Right atrium auricular region (tissue), 2 donors: ENCODE measurements at places on chromosomes 12 and 14. TPM values are rescaled to one million over a fixed set of nuclear protein-coding genes. Genes with fewer than 3 reads are reported as not detected.
A peak's percentile ranks its signal among the peaks of the same experiment; 100 is the strongest.

Gene TEDC1
- total RNA-seq, result 3.9 TPM

Gene APOF
- not detected for total RNA-seq

Gene DNAI7
- 1.5 TPM for total RNA-seq

Gene VRTN
- not detected for total RNA-seq

Gene GLI1
- total RNA-seq, result not detected

- no peaks in the 10 kb centered on the region for H3K27me3 ChIP-seq
- H3K4me1 ChIP-seq, result peaks cover 26% of the 10 kb centered on the region
- DNase-seq, result no peak
- no peak overlapping the region for H3K4me3 ChIP-seq
- no peaks in the 10 kb centered on the region for H3K36me3 ChIP-seq
- no peak overlapping the region for H3K27ac ChIP-seq
Observed at GRCh38 chr14:104187931-104188726, 49.7 kb downstream of the KIF26A start.

DNA sequence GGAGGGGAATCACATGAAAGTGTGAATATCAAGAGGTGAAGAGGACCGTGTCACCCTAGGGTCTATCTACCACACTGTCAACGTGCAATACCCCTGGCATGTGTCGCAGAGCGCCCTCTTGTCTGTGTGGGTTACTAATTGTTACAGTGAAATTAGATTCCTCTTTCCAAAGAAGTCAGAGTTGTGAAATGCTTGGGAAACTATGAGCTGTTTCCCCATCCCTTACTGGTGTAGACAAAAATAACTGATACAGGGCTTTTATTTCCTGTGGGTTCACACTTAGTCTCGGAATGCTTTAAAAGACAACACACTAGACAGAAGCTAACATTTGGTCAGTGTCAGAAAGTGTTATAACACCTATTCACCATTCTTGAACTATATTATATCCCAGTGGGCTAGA, 597.3 kb downstream of the NRXN3 start:
- no peak overlapping the region for H3K4me3 ChIP-seq
- no peaks in the 10 kb centered on the region for H3K4me1 ChIP-seq
- H3K36me3 ChIP-seq, result no peaks in the 10 kb centered on the region
- no peak for DNase-seq
- H3K27me3 ChIP-seq, result no peaks in the 10 kb centered on the region

DNA sequence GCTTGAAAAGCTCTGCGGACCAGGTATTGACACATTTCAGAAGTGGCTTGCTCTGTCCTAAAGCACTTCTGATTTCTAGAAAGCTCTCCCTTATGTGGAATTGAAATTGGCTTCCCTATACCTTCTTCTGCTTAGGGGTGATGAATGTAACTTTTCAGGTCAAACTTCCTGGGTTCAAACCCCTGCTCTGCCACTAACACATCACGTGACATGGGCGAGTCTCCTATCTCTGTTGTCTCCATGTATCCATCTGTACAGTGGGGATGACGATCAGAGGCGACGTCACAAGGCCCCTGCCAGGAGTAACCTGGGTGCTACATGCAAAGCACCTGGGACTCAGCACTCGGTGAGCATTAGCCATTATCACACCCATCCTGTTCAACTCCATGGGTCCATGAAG, 73.7 kb upstream of the PIWIL1 start:
- H3K4me3 ChIP-seq, result no peak overlapping the region
- DNase-seq, result no peak
- H3K4me1 ChIP-seq, result no peaks in the 10 kb centered on the region

GRCh38 chr12:56084958-56085543, 5.1 kb downstream of the ERBB3 start:
- H3K36me3 ChIP-seq, result no peaks in the 10 kb centered on the region
- H3K27ac ChIP-seq, result no peak overlapping the region

- H3K27me3 ChIP-seq, result no peaks in the 10 kb centered on the region
- H3K4me1 ChIP-seq, result peaks cover 61% of the 10 kb centered on the region
- H3K36me3 ChIP-seq, result no peaks in the 10 kb centered on the region
Observed at GRCh38 chr14:68140076-68140741, 320.6 kb downstream of the RAD51B start.

GRCh38 chr12:124488520-124488919, 78.9 kb downstream of the NCOR2 start:
- peak overlapping the region; percentile 50 for H3K27ac ChIP-seq
- no peaks in the 10 kb centered on the region for H3K4me1 ChIP-seq
- no peak for DNase-seq
- no peak overlapping the region for H3K4me3 ChIP-seq
- no peaks in the 10 kb centered on the region for H3K27me3 ChIP-seq

GRCh38 chr12:27575762-27576118, 51.7 kb downstream of the PPFIBP1 start:
- no peak overlapping the region for H3K4me3 ChIP-seq
- H3K36me3 ChIP-seq, result peaks cover 7% of the 10 kb centered on the region
- no peaks in the 10 kb centered on the region for H3K27me3 ChIP-seq
